ENCODE measurements at places on chromosomes 2 and 18. TPM values are rescaled to one million over a fixed set of nuclear protein-coding genes. Genes with fewer than 3 reads are reported as not detected.

The HOXD13 gene
- polyA plus RNA-seq, result not detected

DNA sequence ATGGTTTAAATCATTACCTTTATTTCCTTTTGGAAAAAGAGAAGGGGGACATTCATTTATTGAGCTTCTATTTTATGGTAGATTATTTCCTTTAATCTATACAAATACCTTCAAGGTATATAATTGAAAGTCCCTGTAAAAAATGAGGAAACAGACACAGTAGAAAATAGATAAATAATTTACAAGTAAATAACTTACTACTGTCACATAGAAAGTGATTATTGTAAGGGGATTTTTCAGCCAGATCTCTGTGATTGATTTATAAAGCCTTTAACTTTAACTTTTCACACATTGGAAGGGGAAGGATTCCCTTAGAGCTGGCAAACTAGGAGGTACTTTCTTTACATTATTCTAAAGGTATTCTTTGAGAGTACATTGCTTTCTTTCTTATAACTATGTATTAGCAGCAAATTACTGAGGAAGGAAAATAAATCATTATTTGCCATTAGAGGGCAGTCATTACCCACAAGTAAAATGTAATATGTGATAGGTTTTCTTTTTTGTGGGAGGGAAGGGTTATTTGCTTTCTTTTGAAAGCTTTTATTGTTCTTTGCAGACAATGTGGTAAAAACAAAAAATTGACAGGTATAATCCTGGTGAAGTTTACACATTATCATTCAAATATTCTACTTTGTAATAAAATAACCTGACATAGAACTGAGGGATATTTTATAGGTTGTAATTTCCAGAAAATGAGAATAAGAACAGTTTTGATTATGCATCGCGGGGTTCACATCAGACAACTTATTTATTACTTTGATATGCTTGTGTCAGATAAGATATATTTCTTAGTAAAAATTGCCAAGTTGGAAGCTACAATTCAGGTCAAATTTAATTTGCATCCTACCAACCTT lies 24.8 kb upstream of the RPE start:
- peak; percentile 44 for DNase-seq

The RNF181 gene
- polyA plus RNA-seq, result 481 TPM

The REG3G gene
- polyA plus RNA-seq, result not detected

The BMP10 gene
- polyA plus RNA-seq, result not detected

DNA sequence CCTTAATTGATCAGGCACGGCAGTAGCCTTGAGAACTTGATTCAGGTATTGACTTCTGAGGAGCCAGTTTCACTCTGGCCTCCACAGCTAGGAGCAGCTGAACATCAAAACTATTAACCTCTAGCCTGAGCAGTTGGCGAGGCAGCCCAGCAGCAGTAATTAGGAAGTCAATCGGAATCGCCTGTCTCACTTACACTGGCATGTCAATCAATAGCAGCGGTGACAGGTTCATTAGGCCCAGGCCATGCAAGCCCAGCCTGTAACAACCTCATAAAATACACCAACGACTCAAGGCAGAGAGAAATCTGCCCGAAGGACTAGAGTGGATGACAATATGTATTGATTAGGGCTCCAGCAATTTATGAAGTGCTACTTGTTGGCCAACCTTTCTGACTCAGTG lies 255.4 kb upstream of the SKOR2 start:
- no peak for DNase-seq

Measured in IMR-90 (cell line).